ENCODE measurements at places on chromosomes 11 and 22.

GRCh38 chr11:133163463-133164419 is 368.6 kb downstream of the OPCML start:
- DNase-seq = peak; percentile 69

GRCh38 chr11:36475192-36475591 is 34.9 kb downstream of the TRAF6 start:
- no peak for DNase-seq

- peak; percentile 9 for DNase-seq
Measured at GRCh38 chr11:20089796-20090653, 70.2 kb downstream of the DBX1 start.

- DNase-seq = no peak
Measured at GRCh38 chr11:95142431-95142830, 52.8 kb downstream of the ENDOD1 start.

- no peak for DNase-seq
Measured at GRCh38 chr22:47446821-47447810, 684.7 kb downstream of the TBC1D22A start.

GRCh38 chr11:10900681-10901415 is 43.0 kb upstream of the ZBED5 start:
- peak; percentile 21 for DNase-seq

- no peak for DNase-seq
Measured at GRCh38 chr22:37545703-37546436, 14.4 kb upstream of the CDC42EP1 start.

DNA sequence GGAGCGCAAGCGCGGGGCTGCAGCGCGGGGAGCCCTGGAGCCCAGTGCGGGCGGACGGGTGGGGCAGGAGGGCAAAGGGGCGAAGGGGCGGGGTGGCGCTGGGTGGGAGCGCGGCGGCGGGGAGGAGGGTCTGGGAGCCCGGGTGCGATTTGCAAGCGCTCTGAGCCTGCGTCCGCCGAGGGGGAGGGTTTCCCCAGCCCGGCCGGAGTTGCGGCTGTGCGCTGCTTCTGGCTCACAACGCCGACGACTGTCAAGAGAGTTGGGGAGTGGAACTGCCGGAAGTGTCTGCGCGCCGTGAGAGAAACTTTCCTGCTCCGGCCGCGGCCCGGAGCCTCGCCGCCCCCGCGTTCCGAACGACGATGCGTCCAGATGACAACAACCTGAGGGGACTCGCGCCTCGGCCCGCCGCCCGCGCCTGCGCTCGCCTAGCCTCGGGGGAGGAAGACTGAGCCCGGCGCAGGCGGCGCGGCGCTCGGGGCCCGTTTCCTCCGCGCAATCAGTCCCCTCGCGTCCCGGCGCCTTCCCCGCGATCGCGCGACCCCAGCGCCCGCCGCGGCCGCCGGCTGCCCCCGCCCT is at the start of gene ARHGAP42:
Gene ARHGAP42, plus strand, starts transcription at position 235 of the 576 bp plus-strand sequence. CDS start 391 bp downstream, outside the sequence.
- DNase-seq = peak; percentile 66

DNA sequence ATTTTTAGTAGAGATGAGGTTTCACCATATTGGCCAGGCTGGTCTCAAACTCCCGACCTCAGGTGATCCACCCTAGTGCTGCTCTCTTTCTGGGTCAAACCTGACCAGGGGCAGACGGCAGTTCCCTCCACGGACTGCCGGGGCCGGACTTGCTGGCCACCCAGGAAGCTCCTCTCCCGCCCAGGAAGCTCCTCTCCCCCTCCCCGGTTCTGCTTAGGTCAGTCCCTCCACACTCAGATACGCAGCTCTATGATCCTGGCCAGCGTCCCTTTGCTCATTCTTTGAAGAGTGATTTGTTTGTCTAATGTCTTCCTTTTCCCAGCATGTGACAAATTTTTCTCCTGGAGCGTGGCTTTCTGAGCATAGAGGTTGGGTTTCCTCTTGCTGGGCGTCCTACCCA is 125.3 kb upstream of the B3GAT1 start:
- no peak for DNase-seq

DNA sequence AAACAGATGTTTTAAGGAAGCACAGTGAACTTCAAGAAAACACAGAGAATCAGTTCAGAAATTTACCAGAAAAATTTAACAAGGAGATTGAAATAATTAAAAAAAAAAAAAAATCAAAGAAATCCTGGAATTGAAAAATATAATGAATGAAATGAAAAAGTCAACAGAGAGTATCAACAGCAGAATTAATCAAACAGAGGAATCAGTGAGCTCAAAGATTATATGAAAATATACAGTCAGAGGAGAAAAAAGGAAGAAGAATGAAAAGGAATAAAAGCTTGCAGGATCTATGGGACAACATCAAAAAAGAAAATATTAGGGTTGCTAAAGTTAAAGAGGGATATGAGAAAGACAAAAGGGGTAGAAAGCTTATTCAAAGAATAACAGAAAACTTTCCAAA is 82.3 kb downstream of the XRRA1 start:
- DNase-seq = peak; percentile 21

- DNase-seq = no peak
Measured at GRCh38 chr11:62646825-62647608, 604 bp upstream of the GANAB start.

DNA sequence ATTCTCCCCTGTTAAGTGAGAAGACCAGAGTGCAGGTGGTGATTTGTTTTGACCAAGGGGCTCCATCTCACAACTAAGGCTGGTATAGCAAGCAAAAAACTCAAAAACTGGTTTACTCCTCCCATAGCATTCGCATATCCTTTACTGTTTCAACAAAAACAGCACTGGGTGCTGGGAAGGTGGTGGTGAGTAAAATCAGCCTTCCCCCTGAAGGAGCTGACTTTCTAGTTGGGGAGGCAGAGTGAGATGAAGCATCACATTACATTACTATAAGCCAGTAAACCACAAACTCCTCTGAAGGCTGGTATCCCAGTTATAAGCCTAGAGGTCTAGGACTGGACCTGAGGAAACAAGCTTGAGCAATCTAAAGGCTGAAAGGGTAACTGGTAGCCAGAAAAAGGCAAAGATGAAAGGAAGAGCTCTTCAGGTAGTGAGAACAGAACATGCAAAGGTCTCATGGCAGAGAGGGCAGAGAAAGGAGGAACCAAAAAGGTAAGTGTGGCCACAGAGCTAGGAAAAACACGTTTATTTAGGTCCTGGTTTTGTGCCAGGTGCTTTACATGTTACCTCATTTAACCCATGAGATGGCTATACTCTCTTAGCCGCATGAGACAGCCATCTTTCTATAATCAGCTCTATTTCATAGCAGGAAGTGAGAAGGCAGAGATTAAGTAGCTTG is 22.3 kb downstream of the TMEM123 start:
- DNase-seq = peak; percentile 21

DNA sequence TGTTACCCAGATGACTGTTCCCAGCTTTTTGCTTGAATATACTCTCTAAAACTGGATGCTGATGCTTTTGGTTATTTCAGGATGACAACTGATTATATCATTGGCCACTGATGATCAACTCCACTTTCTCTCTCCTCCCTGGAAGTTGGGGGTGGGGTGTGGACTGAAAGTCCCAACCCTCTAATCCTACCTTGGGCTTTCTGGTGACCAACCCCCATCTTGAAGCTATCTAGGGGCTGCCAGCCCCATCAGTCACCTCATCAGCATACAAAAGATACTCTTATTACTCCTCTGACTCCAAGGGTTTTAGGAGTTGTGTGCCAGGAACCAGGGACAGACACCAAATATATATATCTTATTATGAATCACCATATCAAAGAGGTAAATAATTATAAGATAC is 69.3 kb downstream of the SLC25A17 start:
- DNase-seq = no peak

- no peak for DNase-seq
Measured at GRCh38 chr22:33180356-33180755, 122.2 kb upstream of the SYN3 start.
